ENCODE measurements at places on chromosomes 11 and 22.
A peak's percentile ranks its signal among the peaks of the same experiment; 100 is the strongest.

DNA sequence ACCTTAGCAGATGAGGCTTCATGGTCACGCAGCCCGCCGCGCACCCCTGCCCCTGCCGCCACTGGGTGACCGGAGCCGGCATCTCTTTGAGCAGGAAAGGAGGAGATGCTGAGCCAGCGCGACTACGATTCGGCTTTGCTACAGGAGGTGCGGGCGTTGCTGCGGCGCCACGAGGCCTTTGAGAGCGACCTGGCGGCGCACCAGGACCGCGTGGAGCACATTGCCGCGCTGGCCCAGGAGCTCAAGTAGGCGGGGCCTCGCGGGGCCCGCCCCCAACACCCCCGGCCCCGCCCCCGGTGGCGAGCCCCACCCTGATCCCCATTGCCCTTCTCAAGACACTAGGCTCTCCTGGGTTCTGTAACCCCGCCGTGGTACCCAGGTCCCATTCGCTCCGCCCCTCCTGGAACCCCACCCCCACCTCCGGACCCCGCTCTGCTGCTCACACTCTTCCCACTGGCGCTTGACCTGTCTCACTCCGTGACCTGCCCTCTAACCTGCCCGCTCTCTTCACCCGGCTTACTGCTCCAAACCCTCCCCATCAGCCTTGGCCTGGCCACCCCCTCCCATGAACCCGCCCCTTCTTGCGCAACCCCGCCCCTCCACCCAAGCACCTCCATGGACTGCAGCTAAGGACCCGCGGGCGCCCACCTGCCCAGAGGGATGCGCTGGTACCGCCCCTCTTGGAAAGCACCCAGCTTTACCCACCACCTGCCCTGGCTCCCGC lies 9.1 kb downstream of the CTSF start:
- peak; percentile 49 for DNase-seq

DNA sequence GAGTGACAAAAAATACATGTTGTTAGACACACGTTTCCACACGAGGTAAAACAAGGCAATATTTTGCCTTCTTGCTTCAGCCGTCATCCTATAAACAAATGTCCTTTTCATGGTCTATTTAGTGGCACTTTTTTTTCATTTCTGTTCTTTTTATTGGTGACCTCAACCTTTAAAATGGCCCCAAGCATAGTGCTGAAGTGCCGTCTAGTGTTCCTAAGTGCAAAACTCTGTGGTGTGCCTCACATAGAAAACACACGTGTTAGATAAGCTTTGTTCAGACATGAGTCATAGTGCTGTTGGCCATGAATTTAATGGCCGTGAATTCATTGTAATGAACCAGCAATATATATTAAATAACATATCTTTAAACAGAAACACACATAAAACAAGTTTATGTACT lies 15.6 kb downstream of the OVCH2 start:
- DNase-seq: no peak

GRCh38 chr22:40469181-40469580 lies 98.8 kb downstream of the SGSM3 start:
- no peak for DNase-seq

DNA sequence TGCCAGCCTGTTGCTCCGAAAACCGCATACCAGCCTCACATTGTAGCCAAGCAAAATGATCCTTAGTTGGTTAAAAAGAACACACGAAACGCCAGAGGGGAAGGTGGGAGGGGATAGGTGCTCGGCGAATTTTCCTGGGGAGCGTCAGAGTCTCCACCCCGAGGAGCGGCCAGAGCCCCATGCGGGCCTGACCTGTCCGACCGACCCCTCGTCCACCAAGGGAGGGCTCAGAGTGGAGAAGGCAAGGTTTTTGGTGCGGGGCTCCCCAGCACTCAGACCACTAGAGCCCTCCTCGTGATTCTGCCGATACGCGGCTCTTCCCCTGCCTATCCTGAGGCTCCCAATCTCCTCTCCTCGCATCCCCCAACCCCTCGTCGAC lies 39.6 kb downstream of the DIXDC1 start:
- DNase-seq: no peak

GRCh38 chr11:61685617-61685967 lies 5.4 kb downstream of the DAGLA start:
- peak; percentile 34 for DNase-seq

DNA sequence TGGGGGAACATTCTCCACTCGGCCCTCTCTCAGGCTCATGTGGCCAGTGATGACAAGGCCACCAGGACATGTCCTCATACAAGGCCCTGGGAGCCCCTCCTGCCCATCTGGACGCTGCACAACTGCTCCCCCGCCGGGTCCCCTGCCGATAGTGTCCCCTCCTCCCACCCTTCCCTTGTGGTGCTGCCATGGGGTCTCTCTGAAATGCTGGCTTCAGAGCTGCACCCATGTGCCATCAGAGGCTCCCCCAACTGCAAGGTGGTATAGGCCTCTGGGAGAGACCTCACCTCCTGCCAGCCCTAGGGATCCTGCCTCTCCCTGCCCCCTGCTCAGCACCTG lies 113.0 kb downstream of the KCNQ1OT1 start:
- peak; percentile 14 for DNase-seq

DNA sequence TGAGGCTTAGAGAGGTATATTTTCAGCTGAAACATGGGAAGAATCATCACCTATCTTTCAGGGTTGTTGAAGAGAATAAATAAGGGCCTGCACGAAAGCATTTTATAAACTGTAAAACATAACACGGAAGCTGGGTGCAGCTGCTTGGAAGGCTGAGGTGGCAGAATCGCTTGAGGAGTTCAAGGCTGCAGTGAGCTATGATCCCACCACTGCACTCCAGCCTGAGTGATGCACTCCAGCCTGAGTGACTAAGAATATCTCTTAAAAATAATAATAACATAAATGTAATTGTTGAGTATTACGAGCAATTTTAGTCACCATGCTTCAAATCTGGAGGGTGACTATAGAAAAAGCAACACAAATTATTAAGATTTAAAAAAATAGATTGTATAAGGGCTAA lies 16.3 kb downstream of the RBFOX2 start:
- no peak for DNase-seq

- no peak for DNase-seq
Observed at GRCh38 chr11:99260696-99261095, 239.9 kb downstream of the CNTN5 start.

DNA sequence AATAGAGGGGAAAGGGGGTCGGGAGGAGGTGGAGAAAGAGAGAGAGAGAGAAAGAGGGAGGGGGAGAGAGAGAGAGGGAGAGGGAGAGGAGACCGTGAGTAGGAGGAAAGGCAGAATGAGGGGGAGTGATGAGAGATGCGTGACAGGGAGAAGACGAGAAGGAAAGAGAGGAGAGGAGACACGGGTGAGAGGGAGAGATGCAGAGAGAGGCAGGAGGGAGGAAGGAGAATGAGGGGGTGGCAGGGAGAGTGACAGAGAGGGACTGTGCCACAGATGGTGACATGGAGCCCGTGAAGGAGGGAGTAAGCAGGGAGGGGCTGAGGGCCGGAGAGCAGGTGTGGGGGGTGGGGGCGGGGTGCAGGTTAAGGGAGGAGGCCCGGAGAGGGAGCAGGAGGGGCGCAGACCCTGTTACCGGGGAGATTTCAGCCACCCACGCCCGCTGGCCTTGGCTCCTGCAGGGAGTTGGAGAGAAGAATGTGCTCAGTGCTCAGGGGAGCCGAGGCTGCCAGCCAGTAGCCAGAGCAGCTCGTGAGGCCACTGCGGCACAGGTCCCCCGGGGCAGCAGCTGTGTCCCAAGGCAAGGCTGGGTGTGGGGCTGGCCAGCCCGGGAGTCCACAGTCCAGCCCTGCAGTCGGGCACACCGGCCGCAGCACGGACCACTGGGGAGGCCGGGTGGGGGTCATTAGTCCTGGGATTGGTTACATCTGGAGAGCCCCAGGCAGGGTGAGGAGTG lies at the start of gene SSTR3:
SSTR3 (minus strand) TSS at position 304 of the 733 bp plus-strand sequence. CDS start 4,674 bp downstream, outside the sequence.
- DNase-seq: peak; percentile 16
